ENCODE measurements at places on chromosomes 7 and 10. TPM values are rescaled to one million over a fixed set of nuclear protein-coding genes. Genes with fewer than 3 reads are reported as not detected.

GRCh38 chr7:116742641-116743040 lies 70.6 kb downstream of the MET start:
- DNase-seq: no peak

DNA sequence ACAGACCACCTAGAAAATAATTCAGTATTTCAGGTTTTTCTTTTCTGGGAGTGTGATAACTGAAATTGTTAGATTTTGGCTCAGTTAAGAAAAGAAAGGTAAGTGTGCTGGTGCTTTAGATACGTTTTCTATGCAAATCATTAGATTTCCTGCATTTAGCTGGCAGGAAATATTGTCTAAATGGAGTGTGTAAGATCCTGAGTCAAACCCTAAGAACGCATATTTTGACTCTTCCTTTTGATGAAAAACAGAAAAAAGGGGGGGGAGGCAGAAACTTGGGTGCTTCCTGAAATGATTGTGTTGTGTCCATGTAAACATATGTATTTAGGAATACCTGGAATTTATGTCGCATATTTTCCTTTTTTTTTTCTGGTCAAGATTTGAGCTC lies 1.2 kb downstream of the GRK5 start:
- peak; percentile 20 for DNase-seq

DNA sequence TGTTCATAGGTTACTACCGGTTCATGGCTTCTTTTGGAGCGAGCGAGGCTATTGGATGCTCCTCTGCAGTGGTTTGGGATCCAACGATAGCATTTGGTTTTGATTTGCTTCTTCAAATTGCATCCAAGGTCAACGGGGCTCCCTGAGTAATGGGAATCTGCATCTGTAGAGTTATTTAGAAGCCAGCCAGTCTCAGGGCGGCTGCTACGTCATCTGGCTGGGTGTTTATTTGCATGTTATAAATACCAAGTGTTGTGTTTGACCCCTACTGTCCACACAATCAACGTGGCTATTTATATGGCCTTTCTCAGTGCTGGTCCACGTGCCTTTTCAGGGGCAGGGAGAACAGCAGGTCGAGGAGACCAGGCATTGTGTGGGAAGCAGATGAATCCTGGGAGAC lies 137.7 kb downstream of the PRPF18 start:
- DNase-seq: no peak

GRCh38 chr7:148894591-148894990 lies 10.5 kb upstream of the EZH2 start:
- no peak for DNase-seq

DNA sequence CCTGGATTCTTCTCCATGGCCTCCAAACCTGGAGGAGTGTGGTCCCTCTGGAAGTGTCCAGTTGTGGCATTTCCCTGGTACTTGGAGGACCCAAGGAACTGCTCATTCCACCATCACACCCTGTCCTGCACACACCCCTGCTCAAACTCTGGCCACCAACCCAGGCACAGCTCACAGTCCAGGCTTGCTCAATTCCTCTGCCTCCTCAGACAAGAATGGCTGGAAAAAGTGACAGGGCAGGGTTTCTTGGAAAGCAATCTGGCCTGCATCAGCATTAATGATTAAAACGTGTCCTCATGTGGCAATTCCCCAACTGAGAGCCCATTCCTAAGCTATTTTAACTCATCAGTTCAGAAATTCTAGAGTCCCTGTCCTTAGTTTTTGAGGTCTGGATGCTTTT lies 17.2 kb upstream of the TPST1 start:
- no peak for DNase-seq

DNA sequence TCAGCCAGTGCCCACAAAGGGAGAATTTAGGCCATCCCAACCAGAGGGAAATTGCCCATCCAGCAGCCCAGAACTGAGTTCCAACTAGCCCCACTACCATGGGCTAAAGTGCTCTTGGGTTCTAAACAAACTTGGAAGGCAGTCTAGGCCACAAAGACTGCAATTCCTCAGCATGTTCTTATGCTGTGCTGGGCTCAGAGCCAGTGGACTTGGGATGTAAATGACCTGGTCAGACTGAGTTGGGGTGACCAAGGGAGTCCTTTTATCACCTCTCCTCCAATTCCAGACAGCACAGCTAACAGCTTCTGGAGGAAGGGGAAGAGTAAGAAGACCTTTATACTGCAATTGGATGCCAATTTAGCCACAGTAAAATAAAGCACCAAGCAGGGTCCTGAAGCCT lies 607.2 kb upstream of the KCND2 start:
- no peak for DNase-seq

The TAS2R4 gene
- total RNA-seq: 0.14 TPM
